ENCODE measurements at places on chromosomes 6 and 20.
A peak's percentile ranks its signal among the peaks of the same experiment; 100 is the strongest.

GRCh38 chr20:1440024-1440423 is 26.6 kb downstream of the NSFL1C start:
- DNase-seq = peak; percentile 72

DNA sequence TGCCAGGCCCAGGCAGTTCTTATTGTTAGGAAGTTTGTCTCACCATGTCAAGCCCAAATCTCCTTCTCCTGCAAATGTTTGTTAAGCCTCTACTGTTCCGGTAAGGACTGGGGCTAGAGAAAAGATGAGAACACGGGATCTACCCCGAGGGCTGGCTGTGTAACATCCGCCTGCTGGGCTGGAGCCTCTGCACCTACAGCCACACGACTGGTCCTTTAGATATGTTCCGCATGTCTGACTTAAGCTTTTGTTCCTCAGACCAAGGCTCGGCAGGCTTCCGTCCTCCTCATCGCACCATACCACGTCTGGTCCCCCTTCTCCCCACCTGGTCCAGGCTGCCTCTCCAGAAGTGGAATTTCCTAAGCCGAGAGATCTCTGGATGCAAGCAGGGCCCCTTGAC is 2.6 kb downstream of the GHRH start:
- DNase-seq = no peak

DNA sequence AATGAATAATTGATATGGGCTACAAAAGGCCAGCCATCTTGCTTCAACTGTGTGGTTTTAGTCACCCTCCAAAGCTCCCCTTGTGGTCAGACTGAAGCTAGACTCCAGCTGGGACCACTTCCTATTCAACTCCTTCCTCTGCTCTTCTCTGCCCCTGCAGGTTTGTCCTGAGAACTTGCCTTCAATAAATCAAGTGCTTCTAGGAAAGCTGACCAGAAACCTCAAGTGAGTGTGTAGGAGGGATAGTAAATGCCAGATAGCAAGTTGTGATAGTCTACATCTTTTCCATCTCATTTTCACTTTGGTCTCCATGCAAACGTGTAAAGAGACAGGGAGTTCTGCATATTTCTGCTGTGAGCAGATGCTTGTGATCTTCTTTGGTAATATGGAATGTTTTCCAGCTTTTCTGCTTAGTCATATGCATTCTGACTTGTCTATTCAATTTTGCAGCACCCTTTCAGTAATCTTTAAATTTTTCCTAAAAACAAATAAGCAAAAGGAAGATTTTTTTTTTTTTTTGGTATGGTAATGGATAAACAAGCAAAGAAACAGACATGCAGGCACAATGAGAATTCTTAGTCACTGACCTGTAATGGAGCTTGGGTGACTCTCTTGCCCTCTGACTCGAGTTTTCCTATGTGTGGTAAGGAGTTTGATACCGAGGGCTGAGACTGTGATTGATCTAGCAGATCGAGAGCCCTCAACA is 201.3 kb upstream of the BTBD3 start:
- DNase-seq = peak; percentile 51

GRCh38 chr6:3406362-3406821 is 50.5 kb downstream of the SLC22A23 start:
- DNase-seq = no peak

DNA sequence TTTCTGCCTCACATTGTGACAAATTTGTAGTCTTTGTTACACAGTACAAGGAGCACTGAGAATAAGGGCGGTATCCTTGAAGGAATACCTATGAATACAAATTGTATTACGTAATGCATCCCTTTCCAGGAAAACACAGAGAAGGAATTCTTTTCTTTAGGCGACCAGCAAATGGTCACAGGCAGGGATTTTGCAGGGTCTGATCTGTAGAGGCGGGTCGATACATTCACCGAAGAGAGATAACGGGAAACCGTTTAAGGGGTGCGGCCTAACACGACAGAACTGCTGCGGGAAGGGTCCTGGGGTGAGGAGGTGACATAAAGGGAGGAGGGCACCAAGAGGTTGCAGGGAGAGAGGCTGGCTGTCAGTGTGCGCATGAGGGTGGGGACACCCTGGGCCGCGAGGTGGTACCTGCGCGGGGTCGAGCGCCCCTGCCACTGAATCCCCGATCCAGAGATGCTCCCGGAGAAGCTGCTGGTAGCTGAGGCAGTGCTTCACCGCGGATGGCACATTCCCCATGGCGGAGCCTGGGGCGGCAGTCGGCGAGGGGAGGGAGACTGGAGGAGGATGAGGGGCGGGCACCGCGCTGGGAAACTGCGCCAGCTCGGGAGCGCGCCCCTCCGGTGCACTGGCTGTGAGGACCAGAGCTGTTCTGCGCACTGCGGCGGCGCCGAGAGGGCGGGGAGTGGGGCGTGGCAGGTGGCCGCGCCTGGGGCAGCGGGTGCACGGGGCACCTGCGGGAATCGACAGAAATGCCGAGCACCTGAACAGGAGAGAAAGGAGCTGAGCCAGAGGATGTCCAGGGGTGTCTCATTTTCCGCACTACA is at the start of gene HMGCLL1:
Gene HMGCLL1 (minus strand): TSS at position 656 of the 827 bp plus-strand sequence. CDS start 137 bp downstream, at position 519.
- DNase-seq = no peak

DNA sequence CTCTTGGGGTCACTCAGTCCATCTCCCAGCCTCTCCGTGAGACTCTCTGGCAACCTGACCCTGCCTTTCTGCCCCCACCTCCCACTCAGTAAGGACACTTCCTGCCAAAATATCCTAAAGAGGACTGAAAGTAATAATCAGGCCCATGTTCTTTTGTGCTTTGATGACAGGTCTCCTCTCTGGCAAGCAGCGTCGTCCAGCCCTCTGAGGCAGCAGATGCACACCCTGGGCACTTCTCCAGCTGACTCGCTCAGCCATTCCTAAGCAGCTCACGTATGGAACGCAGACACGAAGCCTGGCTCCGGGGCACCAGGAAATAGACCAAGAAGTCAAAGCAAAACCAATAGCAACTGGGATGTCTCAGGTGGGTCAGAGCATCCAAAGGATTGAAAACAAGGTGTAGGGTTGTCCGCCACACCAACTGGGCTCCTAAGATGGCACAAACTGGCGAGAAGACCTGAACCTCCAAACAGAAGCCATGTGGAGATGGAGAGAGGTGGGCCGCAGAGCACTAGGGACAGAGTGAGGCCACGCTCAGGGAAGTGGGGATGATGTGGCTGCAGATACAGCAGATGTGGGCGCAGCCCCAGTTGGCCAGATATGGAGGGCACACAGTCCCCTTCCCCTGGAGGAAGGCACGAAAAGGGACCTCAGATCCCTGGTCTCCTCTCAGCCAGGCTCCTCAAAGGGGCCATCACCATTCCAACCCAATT is 99.3 kb downstream of the PRND start:
- no peak for DNase-seq

DNA sequence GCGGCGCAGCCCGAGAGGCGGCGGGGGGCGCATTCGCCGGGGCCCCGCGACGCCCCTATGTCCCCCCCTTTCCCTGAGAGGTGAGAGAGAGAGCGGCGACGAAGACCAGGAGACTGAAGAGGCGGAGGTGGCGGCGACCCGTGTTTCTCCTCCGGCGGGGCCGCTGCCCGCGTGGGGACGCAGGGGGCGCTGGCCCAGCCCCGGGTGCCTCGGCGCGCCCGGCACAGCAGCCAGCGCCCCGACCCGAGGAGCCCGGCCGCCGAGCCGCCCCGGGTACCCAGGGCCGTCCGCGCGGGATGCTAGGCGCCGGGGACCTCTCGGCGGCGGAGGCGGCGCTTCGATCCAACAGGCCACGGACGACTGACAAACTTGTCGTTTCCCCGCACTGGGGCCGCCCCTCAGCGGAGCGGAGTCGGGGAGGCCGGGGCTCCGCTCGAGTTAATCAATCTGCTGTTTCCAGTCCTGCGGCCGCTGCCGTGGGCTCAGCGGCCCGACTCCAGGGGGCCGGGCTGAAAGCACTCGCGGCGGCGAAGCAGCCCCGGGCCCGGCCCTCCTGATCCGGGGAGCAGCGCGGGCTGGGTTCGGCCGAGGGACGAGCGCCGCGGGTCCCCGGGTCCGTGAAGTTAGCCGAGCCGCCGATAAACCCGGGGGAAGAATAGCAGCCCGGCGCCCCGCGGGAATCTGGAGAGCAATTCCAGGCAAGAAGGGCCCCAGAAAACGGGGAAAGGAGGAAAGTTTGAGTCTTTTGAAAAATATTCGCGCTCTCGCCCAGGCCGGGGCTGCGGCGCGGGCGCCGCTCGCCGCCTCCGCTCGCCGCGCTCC is 631 bp downstream of the MDGA1 start:
- peak; percentile 41 for DNase-seq

Measured in NAMALWA (cell line).